ENCODE measurements at places on chromosomes 16 and 17. TPM values are rescaled to one million over a fixed set of nuclear protein-coding genes. Genes with fewer than 3 reads are reported as not detected.

The PPL gene
- 61.5 TPM for total RNA-seq

The BAHCC1 gene
- 10.2 TPM for total RNA-seq

The MYO1C gene
- 162 TPM for total RNA-seq

The TP53TG3D gene
- total RNA-seq: not detected

The CACNB1 gene
- total RNA-seq: 6.1 TPM

The TERB1 gene
- not detected for total RNA-seq

The MYH2 gene
- not detected for total RNA-seq

The CDRT15 gene
- total RNA-seq: not detected

The KRT33B gene
- not detected for total RNA-seq

The HES7 gene
- not detected for total RNA-seq

The ORC6 gene
- total RNA-seq: 56.3 TPM

The ATP2A1 gene
- 2.3 TPM for total RNA-seq

The TAF1C gene
- total RNA-seq: 79.7 TPM

The GPRC5C gene
- total RNA-seq: 83.2 TPM

The SARM1 gene
- total RNA-seq: 32.8 TPM

The PROCA1 gene
- total RNA-seq: 4.1 TPM

The KRT33A gene
- total RNA-seq: not detected

The SOX9 gene
- total RNA-seq: 46.2 TPM

The CD300E gene
- total RNA-seq: not detected

The CYBA gene
- total RNA-seq: 351 TPM

The AURKB gene
- 82.8 TPM for total RNA-seq

The SNX20 gene
- not detected for total RNA-seq

The PSMD7 gene
- 182 TPM for total RNA-seq

The TOM1L1 gene
- total RNA-seq: 48.7 TPM

The CSH2 gene
- not detected for total RNA-seq

The ZG16B gene
- not detected for total RNA-seq

The OR3A2 gene
- not detected for total RNA-seq

The FBXO39 gene
- not detected for total RNA-seq

The OR2C1 gene
- total RNA-seq: not detected

The AOC2 gene
- total RNA-seq: 4.2 TPM

The CCL22 gene
- 0.68 TPM for total RNA-seq

The DOC2B gene
- total RNA-seq: not detected

The PIRT gene
- not detected for total RNA-seq

The SLC5A10 gene
- 0.19 TPM for total RNA-seq

The NUDT7 gene
- total RNA-seq: 4.3 TPM

The XAF1 gene
- total RNA-seq: not detected

The IL21R gene
- total RNA-seq: 0.12 TPM

The SAMD14 gene
- 2.2 TPM for total RNA-seq

The CTCF gene
- total RNA-seq: 67.8 TPM

The CSH1 gene
- total RNA-seq: not detected

The TIGD7 gene
- 3.7 TPM for total RNA-seq

The HBM gene
- not detected for total RNA-seq

The CX3CL1 gene
- total RNA-seq: not detected

The VWA3A gene
- total RNA-seq: not detected

The COPZ2 gene
- 2.0 TPM for total RNA-seq

The C16orf96 gene
- 0.19 TPM for total RNA-seq

The SLC12A3 gene
- 0.73 TPM for total RNA-seq

The IGF2BP1 gene
- total RNA-seq: 601 TPM

The SLC35G6 gene
- total RNA-seq: not detected

The KRTAP2-3 gene
- 4.9 TPM for total RNA-seq

The NRN1L gene
- not detected for total RNA-seq

The ATP6V0C gene
- 204 TPM for total RNA-seq

The IGSF6 gene
- not detected for total RNA-seq

The GPR139 gene
- not detected for total RNA-seq

The HNF1B gene
- 36.9 TPM for total RNA-seq

The HASPIN gene
- total RNA-seq: 9.5 TPM

The NEK8 gene
- total RNA-seq: 11.0 TPM
